ENCODE measurements at places on chromosomes 11 and 22.

GRCh38 chr22:25564320-25564978 lies at the start of gene GRK3:
TSS of gene GRK3 (plus strand) at chr22:25564675. CDS start at chr22:25565041, 366 bp downstream.
- peak; percentile 55 for DNase-seq

DNA sequence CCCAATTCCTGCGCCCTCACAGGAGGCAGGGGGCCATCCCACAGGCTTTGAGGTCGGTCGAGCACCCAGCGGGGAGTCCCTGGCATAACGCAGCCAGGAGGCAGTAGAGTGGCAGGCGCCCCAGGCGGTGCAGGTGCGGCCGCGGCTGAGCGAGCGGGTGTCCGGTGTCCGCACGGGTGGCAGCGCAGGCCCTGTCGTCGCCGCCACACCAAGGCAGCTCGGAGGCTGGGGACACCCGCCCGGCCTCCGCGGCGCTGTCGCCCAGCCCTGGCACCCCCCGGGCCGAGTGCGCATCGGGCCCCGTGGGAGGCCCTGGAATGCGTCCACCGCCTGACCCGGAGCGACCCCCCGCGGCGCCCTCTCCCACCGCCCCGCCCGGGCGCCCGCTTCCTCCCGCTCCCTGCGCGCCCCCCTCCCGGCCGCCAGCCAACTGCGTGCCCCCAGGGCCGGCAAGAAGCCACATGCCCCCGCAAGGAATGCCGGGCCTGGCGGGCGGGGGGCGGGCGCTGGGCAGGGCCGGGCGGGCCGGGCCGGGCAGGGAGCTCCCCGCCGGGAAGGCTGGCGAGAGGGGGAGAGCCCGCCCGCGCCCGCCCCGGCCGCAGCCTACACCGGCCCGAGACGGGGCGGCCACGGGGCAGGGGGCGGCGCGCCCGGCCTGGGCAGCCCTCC lies 33.9 kb downstream of the PRDM11 start:
- DNase-seq = no peak

GRCh38 chr11:112334381-112334780 lies 73.7 kb upstream of the PLET1 start:
- DNase-seq = no peak

DNA sequence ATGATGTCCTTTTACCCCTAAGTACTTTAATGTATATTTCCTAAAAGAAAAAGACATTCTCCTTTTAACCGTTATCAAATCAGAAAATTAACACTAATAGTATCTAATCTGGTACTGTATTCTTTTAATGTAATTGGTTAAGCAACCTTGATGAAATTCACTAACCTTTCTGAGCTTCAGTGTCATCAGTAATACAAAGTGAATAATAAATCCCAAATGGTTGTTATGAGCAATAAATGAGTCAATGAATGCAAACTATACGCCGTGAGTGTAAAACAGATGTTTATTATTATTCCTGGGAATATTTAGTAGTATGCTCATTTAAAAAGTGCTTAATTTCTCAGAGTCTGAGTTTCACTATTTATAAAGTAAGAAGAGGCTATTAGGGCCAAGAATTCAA lies 21.5 kb downstream of the UEVLD start:
- DNase-seq = no peak

DNA sequence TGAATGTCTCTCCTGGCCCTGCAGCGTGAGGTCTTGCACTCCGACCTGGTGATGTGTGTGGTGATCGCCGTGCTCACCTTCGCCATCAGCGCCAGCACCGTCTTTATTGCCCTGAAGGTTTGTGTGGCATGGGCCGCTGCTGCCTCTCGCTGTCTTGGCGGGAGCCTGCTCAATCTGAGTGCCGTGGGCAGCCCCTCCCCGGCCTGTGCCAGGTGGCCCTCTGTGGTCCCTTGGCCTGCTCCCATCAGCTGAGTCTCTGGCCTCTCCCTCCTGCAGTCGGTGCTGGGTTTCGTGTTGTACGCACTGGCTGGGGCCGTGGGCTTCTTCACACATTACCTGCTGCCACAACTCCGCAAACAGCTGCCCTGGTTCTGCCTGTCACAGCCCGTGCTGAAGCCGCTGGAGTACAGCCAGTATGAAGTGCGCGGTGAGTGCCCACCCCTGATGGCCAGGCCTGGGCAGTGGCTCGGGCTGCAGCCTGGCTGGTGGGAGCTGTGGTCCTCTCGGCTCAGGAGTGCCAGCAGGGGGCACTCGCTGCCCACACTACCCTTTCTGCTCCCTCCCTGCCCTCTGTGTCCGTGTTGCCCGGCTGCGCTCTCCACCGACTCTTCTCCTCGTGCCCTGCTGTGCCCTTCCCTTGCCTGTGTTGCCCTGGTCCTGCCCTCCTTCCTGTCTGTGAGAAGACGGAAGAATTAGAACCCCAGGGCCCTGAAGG lies 10.2 kb downstream of the PCNX3 start:
- peak; percentile 66 for DNase-seq

GRCh38 chr22:49418943-49419342 lies 408.7 kb downstream of the BRD1 start:
- no peak for DNase-seq

DNA sequence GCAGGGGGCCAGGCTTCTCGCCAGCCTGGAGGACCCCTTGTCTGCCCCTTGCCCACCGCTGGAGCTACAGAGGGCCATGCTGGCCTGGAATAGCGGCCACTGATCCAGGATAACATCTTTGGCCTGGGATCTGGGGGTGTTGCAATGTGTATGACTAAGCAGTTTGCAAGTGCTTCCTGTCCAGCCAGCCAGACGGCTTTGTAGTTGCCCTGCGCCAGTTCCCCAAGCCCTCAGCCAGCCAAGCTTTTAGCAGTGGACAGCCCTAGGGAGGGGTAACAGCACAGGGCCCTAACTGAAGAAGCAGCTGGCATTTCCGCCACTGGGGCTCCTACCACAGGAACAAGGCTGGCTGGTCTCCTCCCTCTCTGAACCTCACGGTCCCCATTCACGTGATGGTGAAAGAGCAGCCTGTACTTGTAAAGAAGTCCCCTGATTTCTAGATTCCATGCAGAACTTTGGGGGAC lies 32.1 kb downstream of the UQCR10 start:
- peak; percentile 7 for DNase-seq

DNA sequence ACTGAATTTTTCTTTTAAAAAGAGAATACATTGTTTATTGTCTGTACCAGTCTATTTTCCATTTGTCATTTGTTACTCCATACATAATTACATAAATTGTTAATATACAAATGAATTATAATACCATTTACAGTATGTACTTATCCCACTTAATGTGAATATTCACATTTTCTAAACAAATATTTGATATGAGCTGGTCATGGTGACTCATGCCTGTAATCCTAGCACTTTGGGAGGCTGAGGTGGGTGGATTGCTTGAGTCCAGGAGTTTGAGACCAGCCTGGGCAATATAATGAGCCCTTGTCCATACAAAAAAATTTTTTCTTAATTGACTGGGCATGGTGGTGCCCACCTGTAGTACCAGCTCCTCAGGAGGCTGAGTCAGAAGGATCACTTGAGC lies 6.8 kb downstream of the SC5D start:
- no peak for DNase-seq

DNA sequence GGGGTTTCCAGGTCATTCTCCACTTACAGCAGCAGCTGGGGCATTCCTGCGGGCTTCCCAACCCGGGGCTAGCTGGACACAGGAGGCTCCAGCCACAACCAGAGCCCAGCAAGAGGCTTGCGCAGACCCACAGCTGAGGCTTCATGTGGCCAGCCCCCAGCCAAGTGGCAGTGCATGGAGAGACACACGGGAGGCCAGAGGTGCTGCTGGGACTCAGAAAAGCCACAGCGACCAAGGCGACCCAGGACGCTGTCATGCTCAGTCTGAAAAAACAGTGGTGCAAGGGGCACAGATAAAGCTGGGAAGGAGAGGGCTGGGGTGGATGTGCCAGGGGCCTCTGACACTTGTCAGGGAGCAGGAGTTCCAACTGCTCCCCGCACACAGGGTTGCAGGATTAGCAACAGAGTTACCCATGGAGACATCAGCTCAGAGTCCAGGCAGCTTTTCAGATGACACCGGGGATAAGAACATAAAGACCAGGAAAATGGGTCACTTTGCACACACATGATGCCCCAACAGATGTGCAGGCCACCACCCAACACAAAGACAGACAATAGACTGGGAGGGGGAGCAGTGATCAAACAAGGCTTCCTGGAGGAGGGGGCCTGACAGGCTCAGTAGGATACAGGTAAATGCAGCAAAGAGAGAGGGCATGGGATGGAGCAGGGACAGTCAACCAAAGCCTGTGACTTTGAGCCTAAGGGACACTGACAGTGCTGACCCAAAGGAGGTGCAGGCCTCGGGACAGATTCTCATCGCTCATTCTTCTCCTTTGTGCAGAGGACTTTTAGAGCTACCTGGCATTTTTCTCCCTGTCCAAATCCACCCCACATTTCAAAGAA lies 6.9 kb upstream of the NEAT1 start:
- no peak for DNase-seq

GRCh38 chr11:111445586-111445985 lies 66.5 kb upstream of the POU2AF1 start:
- no peak for DNase-seq

GRCh38 chr22:17496841-17497240 lies 66.5 kb upstream of the SLC25A18 start:
- DNase-seq = no peak

DNA sequence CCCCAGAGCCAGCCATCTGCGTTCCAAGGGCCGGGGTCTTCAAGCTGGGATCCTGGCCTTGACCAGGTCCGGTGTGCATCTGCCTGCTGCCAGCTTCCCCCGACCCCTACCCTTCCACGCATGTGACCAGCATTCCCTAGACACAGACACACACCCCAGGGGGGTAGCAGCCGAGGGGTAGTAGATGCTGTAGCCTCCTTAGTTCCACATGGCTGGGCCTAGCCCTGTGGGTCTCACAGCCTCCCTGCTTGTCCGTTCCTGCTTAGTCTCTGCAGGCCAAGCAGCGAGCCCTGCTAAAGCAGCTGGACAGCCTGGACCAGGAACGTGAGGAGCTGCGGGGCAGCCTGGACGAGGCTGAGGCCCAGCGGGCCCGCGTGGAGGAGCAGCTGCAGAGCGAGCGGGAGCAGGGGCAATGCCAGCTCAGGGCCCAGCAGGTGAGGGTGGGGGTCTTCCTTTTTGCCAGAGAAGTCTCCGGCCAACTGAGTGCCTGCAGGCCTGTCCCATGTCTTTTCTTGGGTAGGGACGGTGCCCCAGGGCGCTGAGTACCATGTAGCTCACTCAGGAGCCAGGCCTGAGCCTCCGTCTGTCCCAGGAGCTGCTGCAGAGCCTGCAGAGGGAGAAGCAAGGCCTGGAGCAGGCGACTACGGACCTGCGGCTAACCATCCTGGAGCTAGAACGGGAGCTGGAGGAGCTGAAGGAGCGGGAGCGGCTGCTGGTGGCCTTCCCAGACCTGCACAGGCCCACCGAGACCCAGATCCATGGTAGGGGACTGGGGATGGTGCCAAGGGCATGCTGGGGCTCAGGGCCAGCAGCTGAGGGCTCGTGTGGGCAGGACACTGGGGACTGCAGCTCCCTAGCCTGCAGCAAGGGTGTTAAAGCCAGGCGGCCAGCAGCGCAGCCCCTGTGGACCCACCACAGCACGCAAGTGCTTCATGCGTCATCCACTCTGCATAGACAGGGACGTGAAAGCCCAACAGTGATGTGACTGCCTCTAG lies 13.6 kb downstream of the RNF215 start:
- DNase-seq = no peak

DNA sequence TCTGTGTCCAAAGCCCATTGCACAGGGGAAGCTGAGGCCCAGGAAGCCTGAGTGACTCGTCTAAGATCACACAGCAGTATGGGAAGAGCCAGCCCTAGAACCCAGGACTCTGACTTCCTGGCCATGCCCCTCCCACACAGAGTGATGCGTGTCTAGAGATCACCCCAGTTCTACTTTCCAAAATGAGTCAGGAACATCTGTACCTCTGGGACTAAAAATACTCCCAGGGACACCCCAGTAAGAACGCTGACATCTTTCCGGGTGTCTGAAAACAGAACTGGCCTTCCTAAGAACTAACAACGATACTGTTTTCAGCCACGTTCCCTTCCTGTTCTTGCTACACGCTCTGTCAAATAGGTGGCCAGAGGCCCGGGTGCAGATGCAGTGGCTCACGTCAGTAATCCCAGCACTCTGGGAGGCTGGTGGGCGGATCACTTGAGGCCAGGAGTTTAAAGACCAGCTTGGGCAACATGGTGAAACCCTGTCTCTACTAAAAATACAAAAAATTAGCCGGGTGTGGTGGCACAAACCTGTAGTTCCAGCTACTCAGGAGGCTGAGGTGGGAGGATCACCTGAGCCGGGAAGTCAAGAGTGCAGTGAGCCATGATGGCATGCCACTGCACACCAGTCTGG lies 21.7 kb upstream of the PDGFB start:
- DNase-seq = peak; percentile 17

GRCh38 chr11:47532597-47533213 lies 20.2 kb downstream of the CELF1 start:
- DNase-seq = no peak

GRCh38 chr11:26753723-26754504 lies 32.1 kb upstream of the SLC5A12 start:
- no peak for DNase-seq

Measured in CD4-positive, alpha-beta T cell treated with Interleukin-17A for 1 hour (primary cell).